ENCODE measurements at places on chromosomes 1 and 21.
A peak's percentile ranks its signal among the peaks of the same experiment; 100 is the strongest.

DNA sequence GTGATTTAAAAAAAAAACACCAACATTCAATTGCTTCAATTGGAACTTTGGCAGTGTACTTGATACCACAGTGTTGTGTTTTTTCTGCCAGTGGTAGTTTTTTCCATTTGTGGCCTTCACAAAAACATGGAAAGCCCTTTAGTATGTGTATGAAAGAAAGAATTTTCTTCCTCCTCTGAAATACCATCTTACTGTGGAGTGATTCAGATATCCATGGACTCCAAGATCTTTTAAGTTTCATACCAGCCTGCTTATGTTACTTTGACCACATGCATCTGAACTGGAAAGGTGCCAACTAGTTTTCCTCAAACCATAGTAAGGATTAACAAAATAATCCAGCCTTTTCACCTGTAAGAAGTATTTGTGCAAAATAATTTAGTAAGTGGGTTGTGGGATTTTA, 3.4 kb downstream of the PPP2R5A start:
- DNase-seq, result no peak

DNA sequence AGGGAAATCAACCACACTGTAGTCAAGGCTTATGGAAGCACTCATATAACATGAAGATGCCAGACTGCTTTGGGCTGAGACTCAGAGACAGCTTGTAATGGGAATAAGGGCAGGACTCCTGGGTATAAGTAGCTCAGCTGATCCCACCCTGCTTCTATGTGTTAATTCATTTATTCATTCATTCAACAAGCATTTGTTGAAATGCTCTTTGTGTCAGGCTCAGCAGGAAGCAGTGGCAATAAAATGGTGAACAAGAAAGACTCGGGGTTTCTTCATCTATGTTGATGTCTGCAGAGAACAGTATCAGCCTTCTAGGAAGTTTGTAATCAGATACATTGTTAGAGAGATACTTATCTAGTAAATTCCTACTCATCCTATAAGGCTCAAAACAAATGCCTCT, 145.5 kb upstream of the DMRTA2 start:
- no peak for DNase-seq

DNA sequence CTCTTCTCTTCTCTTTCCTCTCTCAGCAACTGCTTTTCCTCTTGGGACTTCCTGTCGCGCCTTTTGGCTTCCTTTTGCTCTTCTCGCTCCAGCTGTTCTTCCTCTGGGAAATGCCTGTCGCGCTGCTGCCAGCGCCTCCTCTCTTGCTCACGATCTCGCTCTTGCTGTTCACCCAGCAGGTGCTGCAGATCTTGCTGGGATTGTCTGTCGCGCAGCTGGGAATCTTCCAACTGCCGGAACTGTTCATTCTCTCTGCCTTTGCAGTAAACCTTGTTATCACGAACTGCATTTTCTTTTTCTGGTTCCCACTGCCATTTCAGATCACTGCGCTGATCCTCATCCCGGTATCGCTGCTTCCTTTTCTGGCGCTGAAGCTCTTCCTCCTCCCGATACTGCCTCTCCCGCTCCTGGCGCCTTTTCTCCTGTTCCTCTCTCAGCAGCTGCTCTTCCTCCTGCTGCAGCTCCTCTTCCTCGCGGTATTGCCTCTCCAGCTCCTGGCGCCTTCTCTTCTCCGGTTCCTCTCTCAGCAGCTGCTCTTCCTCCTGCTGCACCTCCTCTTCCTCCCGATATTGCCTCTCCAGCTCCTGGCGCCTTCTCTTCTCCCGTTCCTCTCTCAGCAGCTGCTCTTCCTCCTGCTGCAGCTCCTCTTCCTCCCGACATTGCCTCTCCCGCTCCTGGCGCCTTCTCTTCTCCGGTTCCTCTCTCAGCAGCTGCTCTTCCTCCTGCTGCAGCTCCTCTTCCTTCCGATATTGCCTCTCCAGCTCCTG, 5.8 kb downstream of the TCHH start:
- no peak for DNase-seq

DNA sequence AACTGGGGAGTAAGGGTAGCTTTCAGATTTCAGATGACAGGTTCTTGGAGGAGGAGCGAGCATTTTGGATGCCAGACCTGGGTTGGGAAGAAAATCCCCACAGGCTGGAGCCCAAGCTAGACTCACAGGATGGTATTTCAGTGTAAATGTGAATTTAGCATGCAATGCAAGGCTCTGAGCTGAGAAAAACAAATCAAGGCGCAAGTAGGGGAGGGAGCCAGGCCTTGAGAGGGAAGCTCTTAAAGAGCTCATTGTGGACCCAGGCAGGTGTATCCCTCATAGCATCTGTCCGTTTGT, 386.1 kb downstream of the MATN1 start:
- DNase-seq, result no peak

- no peak for DNase-seq
These were observed 217.4 kb upstream of the KCNK2 start for GRCh38 chr1:214864896-214865688.

- DNase-seq, result no peak
These were observed 476.7 kb upstream of the CAMK1G start for GRCh38 chr1:209106861-209107260.

DNA sequence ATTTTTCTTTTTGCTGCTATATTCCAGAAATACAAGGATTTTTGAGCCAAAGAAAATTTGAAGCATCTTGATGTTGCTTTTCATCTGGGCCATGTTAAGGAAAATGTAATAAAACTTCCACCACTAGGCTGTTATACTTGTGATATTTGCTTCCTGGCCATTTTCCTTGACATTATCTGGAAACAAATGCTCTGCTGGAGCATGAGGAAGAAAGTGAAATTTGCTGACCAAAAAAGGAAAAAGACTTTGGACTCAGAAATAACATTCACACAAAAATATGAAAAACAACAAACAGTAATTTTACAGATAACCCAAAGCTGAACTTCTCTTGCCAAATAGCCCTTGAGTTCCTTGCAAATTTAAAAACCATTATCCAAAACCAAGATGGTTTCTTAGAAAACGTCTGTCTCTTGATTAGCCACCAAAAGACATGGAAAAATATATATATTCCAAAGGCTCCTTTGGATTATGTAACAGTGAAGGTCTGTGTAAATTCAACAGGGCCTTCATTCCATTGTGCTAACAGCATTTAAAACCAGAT, 344.5 kb downstream of the LMX1A start:
- no peak for DNase-seq

GRCh38 chr1:115933625-115934024, 42.7 kb upstream of the SLC22A15 start:
- DNase-seq, result no peak

- DNase-seq, result no peak
These were observed 5.4 kb downstream of the PSEN2 start for GRCh38 chr1:226875641-226876295.

- no peak for DNase-seq
These were observed 38.1 kb upstream of the CD55 start for GRCh38 chr1:207283421-207283820.

DNA sequence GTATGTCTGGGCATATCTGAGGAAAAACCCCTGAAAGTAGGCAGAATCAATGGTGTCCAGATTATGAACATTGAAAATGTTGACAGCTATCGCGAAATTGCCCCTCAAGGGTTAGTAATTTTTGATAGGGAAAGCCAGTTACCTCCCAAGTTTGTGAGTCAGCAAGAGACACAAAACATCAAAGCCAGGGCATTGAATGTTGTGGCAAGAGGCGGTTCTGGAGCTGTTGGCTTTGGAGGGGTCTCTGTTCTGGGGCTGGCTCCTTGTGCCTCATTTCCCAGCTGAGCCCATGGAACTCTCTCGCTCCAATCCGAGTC, 10.6 kb upstream of the S100A11 start:
- no peak for DNase-seq

DNA sequence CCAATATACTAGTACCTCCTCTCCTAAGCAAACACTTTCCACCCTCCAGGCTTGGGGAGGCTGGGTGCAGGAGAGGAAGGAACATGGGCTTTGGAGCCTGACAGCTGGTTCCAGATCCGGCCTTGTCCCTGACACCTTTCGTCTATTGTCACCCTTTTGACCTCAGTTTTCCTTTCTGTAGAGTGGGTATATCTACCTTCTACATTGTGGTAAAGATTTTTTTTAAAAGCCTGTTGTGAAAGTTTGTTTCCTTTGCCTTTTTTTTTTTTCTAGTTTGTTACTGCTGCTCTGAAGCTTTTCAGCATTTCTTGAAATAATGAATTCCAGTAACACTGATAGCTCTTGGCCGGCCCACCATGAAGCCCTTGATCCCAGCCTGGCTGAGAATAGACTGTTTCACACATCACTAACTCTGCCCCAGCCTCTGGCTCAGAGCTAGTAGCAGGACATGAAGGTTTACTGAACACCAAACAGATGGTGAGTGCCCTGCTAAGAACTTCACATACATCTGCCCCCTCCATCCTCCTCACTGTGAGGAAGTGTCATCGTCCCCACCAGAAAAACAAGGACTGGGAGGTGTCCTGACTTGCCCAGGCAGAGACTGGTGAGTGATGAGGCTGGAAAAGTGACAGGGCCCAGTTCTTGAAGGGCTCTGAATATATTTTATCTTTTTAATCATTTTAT, 33.0 kb upstream of the ID3 start:
- DNase-seq, result no peak

DNA sequence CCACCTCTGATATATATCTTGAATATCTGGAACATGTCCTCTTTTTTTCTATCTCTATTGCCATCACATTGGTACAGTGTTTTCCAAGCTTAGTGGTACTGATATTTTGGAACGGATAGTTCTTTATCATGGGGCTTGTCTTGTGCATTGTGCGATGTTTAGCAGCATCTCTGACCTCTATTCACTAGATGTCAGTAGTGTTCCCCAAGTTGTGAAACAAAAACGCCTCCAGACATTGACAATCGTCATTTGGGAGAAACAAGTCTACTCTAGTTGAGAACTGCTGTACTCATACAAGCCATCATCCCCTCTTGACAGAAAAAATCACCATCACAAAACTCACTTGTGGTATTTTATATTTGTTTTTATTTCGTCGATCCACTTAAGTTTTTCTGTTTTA, 79.7 kb upstream of the CHODL start:
- no peak for DNase-seq

DNA sequence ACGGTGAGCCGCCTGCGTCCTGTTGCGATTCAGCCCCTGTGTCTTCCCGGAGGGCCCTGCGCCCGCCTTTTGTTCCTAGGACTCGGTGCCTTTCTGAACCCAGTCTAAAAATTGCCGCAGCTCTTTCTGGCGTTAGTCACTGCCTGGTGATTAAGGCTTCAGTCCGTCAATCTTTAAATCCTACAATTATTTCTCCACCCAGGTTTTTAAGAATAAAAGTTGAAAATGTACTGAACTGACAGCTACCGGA, 16.2 kb upstream of the PDXK start:
- no peak for DNase-seq

DNA sequence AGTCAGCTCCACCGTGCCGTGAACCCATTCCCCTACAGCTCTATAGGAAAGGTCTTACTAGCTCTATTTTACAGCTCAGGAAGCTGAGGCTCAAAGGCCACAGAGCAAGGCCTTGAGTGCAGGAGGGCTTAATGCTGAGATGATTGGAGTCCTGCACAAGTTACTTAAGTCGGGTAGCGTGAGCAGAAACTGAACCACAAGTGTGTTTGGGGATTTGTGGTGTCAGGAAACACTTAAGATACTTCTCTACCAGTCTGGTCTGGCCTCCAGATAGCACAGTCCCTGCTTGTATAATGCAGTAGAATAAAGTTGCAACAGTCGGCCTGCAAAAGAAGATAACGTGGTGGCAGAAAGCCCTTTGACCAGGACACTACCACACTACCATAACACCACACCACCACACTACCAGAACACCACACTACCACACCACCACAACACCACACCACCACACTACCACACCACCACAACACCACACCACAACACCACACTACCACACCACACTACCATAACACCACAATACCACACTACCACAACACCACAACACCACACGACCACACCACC, 118.1 kb downstream of the SPSB1 start:
- DNase-seq, result peak; percentile 81

DNA sequence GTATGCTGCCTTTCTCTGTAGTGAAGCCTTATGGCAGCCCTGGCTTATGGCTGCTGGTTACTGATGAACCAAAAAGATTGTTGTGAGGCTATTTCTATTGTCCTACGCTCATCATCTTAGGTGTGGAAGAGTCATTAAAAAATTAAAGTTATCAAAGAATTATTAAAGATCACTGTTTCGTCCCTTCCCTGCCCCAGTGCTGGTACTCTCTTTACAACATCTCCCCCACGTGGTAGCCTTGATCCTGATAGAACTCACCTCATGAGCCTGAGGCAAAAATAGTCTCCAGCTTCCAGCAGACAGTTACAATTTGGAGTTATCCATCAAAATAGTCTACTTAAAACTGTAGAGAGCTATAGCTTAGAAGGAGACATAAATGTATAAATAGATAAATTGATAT, 201.5 kb downstream of the S1PR1 start:
- DNase-seq, result peak; percentile 8

DNA sequence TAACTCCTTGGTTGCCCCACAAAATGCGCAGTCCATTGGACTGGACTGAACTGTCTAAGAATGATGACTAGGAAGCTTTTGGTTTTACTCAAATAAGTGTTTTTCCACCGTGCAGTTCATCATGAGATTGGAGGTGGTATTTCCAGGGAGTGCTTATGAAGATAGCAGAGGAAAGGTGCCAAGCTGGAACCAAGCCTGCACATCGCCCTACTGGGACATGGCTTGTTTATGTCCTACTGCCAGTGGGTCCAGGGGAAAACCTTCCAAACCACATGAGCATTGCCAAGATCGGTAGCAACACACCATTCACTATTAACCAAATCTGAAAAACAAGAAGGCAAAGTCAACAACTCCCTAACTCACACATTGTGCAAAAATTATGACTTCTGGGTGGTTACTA, 54.7 kb upstream of the DSCAM start:
- no peak for DNase-seq

DNA sequence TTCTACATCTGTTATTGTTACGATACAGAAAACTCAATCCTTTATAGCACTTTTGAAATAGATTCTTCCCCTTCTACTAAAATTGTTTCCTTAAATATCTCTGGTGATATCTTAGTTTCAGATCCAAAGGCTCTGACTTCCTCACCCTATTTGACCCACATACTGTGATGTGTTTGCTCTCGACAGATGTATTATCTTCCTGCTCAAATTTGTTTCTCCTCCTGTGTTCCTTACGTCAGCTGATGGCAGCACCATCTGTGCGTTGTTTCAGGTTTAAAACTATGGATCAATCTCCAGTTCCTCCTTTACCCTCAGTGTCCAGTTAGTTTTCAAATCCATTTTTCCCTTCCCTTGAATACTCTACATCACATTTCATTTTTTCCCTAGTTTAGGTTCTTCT, 274.4 kb downstream of the RYR2 start:
- no peak for DNase-seq

- no peak for DNase-seq
These were observed 5.5 kb upstream of the GATAD2B start for GRCh38 chr1:153928245-153928644.

GRCh38 chr21:33844104-33844889, 71.3 kb downstream of the ATP5PO start:
- DNase-seq, result no peak
